Muscle of back (tissue), 13 donors: ENCODE measurements at places on chromosomes 4 and X.
A peak's percentile ranks its signal among the peaks of the same experiment; 100 is the strongest.

DNA sequence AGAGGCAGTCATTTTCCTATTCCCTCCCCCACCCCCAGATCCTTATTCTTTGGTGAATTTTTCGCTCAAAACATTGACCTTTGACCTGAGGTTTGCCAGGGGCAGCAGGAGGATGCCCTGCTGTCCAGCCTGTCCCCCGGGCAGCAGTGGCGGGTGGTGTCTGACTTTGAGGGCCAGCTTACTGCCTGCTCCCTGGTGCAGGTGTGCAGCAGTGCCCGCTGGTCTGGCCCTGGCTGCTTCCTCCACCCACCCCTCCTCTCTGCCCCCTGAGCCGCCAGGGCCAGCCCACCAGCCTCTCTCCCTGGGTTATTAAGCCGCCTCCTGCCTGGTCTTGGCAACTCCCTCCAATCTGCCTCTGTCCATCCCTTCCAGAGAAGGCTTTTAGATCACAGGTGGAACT, 40.8 kb upstream of the GRPEL1 start:
- DNase-seq, result no peak

DNA sequence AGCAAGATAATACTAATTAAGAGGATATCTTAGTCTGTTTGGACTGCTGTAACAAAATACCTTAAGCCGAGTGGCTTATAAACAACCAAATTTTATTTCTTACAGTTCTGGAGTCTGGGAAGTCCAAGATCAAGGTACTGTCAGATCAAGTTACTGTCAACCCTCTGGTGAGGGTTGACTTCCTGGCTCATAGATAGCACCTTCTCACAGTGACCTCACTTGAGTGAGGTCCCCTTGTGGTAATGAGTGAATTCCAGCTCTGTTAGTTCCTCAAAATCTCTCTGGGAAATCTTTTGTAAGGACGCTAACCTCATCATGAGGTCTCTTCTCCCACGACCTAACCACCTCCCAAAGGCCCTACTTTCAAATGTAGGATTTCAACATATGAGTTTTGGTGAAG, 36.9 kb upstream of the ADGRA3 start:
- DNase-seq, result no peak

GRCh38 chr4:94758700-94759399, 1.1 kb downstream of the BMPR1B start:
- no peak for DNase-seq

GRCh38 chrX:153624196-153625091, 22.6 kb upstream of the DUSP9 start:
- DNase-seq, result no peak

DNA sequence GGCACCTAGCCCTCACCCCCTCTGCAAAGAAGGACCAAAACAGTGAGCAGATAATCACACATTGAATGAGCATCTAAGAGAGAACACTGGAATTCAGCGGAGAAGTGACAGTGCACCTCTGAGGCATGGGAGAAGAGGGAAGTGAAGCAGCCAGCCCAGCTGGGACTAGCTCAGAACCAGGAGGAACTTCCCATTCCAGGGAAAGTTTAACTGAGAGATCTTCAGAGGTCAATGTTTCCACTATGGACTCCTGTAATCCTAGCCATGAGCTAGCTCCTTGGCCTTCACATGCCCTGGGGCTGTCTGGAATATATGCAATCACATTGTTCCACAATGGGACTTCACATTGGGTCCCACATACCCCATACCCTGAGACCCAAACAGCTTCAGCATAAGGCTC, 24.4 kb downstream of the TLR6 start:
- DNase-seq, result no peak

DNA sequence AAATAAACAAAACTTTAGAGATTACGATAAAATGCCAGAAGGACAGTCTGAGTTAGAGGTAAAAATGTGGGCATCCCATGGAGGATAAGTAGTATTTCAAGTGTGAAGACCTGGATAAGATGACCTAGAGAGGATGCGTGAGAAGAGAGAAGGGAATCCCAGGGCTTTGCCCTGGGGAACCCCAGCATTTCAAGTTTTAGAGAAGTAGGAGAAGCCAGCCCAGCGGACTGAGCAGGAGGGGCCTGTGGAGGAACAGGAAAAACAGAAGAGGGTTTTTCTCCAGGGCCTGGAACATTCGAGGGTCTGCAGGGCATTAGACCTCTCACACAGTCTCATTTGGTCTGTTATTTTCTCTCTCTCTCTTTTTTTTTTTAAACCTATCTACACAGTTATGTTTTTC, 2.9 kb upstream of the CFP start:
- no peak for DNase-seq

GRCh38 chr4:182023469-182023868, 219.7 kb upstream of the TENM3 start:
- DNase-seq, result no peak

GRCh38 chrX:45479835-45480422, 279.3 kb upstream of the DIPK2B start:
- no peak for DNase-seq

GRCh38 chrX:139179592-139179991, 350.9 kb upstream of the F9 start:
- no peak for DNase-seq

DNA sequence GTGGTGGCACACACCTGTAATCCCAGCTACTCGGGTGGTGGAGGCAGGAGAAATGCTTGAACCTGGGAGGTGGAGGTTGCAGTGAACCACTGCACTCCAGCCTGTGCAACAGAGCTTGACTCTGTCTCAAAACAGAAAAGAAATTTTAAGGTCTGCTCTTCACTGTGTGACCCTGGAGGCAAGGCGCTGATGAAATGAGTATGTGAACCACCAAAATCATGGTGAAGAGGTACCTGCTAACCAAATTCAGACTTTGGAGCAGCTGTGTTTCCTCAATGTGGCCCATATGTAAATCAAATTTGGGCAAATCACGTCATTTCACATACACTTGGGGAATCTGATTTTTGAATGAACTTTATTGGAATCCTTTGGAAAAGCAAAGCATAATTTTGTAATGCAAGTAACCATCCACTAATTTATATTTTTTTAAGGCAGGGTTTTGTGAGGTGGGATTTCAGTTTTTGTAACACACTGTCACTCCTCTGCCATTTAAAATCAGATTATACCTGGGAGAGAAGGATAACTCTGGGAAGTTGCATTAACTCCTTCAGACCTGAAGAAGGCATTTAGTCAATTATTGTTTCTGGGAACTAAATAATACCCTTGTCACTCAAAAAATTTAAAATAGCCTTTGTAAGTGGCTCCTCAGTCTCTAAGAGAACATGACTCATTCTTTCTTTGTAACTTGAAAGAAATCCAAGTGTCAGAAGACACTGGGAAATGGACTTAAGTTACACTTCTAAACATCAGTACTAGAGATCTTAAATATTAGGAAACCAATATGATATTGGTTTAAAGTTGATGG, 24.0 kb downstream of the DOCK11 start:
- DNase-seq, result no peak

- DNase-seq, result no peak
These were observed 4.5 kb upstream of the TXK start for GRCh38 chr4:48138511-48138910.

DNA sequence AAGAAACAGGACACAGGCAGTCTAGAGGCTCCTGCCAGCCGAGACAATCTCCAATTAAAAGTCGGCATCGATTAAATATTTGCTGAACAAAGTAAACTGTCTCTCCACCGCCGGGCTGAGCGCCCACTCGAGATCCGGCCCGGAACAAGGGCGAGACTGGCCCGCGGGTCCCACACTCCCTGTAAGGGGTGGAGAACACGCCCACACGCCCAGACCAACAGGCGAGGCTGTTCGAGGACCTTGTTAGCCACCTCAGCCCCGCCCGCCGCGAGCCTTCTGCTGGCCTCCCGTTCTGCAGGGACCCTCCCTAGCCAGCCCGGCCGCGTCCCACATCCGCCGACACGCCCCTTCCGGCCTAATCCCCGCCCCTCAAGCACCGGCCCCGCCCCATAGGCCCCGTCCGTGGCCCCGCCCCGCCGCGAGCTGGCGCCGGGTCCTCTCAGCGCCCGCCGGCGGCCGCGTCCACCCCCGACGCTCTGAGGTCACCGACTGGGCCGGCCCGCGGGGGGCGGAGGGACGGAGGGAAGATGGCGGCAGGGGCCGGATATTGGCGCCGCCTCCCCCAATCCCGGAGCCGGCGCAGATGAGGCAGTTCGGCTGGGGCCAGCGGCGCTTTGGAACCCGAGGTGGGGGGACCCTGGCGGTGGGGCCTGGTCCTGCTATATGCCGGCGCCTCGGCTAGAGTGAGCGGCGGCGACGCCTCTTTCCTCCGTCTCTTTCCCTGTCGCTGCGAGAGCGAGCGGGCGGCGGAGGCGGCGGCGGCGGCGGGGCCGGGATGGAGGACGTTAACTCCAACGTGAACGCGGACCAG, at the start of gene SLAIN2:
SLAIN2 (plus strand) TSS at position 565 of the 811 bp plus-strand sequence; CDS start at position 776, 211 bp downstream.
- DNase-seq, result peak; percentile 99

DNA sequence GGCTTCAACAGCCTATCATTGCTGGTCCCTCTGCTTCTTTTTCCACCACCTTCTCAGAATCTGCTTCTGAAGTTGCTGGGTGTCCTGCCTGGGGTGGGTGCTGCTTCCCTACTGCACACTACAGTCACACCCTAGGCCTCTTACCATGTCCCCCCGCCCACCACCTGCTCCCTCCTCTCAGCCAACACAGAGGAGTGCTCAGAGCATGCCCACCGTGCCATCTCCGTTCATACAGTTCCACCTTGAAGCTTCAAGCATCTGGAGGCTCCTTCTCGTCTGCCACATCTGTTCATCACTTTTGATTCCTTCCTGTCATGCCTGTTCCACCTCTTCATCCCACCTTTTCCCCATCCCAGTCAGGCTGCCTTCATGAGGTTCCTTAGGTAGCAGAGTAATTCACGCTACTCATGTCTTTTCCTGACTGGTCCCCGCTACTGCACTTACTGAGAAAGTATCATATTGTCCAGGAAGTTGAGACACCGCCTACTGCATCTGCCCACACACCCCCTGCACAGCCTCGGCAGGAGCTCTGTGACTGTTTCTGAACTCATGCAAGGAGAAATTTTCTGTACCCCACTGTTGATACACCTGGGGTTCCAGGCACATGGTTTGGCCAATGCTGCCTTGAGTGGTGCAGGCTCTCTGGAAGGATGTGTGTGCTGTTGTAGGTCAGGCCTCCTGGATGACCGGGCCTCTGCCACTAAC, 39.5 kb downstream of the HADH start:
- DNase-seq, result no peak

- DNase-seq, result no peak
These were observed 261.8 kb downstream of the DCTD start for GRCh38 chr4:182655340-182655739.

- DNase-seq, result no peak
These were observed 780.4 kb upstream of the MAGEB2 start for GRCh38 chrX:29434939-29435338.

- DNase-seq, result no peak
These were observed 1.4 kb downstream of the PALLD start for GRCh38 chr4:168498251-168498650.

- no peak for DNase-seq
These were observed 20.1 kb downstream of the EIF4E start for GRCh38 chr4:98908703-98909262.

GRCh38 chrX:8377041-8377440, 87.6 kb upstream of the VCX3B start:
- no peak for DNase-seq
